NCI-H526 treated with DMSO at 0.1 percent for 48 hours (cell line): ENCODE measurements at places on chromosomes 7 and 10.
A peak's percentile ranks its signal among the peaks of the same experiment; 100 is the strongest.

- DNase-seq: no peak
These were observed 177.0 kb upstream of the AKR1E2 start for GRCh38 chr10:4648999-4649398.

DNA sequence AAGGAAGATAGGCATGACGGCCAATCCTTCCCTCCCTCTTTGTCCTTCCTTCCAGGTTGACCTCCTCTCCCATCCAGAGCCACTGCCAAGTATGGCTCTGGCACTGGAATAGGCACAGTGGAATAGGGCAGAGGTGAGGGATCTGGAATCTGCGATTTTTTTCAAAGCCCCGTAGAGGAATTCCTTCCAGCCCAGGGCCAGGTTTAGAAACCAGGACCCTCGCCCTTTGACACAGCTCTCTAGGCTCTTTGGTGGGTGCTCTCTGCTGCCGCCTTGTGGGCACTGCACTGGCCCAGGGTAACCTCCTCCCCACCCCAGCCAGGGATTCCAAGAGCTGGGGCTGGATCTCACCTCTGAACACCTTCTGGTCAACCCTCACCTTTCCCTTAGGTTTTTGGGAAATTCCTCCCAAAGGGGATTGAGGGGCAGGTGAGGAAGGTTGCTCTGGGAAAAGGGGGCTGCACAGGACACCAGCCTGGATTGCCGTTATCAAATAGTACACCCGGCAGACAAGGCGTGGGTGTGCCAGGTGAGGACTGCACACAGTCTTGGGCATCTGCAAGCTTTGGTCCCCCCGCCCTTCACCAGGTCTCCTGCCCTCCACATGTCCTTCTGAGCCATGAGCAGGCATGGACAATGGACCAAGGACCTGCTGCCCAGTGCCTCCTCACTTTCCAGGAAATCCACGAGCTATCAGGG, 22.8 kb downstream of the C10orf105 start:
- DNase-seq: peak; percentile 18

DNA sequence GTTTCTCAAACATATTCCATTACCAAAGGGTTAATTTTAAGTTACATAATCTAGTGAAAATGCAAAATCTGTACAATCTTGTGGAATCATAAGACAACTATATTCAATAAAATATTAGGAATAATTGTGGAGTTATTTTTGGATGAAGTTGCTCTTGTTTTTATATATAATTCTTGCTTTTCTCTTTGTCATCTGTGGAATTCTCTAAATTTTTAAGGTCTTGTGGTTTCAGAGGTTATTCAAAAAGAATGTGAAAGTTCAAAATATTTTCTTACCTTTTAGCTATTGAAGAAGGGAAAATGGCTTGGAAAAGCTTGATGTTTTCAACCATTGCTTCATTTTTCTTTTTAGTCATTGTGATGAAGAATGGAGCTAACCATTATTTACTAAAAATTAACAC, 552.1 kb downstream of the TFEC start:
- DNase-seq: no peak

DNA sequence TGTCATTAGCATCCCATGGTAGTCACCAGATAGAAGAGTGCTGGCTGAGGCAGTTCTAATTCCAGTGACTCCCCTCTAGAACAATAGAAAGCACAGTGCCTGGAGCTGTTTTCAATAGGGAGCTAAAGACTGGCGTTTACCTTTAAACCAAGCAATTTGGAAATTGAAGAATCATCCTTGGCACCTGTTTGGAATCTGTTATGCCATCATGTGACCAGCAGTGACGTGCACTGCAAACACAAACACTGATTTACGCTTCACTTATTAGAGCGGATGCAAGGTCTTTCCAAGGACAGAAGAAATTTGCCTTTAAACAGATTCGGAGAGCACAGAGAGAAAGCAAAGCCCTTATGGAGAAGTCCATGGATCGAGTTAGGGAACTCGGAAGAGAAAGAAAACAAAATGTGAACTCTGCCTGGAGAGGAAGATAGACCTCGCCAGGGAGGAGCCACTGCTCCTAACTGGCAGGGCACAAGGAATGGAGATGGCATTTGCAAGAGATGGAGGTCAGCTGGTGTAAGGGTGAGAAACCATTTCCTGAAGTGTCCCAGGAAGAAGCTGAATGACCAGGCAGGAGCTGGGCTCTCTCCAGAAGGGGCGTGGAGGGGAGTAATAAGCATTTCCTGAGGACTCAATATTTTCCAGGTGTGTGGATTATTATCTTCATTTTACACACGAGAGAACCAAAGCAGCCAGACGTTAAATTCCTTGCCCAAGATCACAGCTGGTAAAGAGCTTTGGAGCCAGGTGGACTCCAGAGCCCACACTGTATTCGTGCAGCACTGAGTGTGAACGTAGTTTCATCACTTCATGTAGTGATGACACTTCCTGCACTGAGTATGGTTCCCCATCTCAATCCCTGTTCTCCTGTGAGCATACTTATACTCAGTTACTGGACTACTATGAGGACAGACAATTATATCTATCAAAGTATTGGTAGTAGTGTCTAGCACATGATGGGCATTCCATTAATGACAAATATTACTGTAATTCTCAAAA, 97.7 kb downstream of the CUBN start:
- DNase-seq: no peak

DNA sequence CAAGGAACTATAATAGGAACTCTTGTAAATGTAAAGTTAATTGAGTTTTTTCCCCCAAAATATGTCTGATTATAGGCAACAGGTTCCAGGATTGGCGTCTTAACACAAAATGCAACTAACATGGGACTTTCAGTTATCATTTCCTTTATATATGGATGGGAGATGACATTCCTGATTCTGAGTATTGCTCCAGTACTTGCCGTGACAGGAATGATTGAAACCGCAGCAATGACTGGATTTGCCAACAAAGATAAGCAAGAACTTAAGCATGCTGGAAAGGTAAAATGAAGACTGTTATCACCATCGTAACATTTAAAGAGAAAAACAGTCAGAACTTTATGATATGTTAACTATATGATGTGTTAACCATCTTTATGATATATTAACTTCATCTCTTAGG, 63.7 kb downstream of the SP8 start:
- no peak for DNase-seq

DNA sequence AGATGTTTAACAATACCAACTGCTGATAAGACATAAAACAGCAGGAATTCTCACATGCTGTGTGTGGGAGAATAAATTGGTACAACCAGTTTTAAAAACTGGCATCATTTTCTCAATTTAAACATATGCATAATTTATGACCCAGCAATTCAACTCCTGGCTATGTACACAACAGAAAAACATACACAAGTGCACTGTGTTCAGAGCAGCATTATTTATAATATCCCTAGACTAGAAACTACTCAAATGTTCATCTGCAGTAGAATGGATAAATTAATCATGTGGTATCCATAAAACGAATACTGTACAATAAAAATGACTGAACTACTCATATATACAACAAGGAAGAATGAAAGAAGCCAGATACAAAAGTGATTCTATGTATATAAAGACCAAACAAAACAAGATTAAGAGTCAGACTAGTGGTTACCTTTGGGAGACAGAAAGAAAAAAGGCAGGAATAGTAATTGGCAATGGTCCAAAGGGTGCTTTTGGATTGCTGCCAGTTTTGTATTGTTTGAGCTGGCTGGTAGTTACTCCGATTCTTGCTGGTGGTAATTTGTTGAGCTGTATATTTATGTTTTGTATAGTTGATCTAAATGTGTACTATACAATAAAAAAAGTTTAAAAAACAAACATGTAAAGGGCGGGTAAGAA, 306.0 kb downstream of the TFEC start:
- peak; percentile 80 for DNase-seq

DNA sequence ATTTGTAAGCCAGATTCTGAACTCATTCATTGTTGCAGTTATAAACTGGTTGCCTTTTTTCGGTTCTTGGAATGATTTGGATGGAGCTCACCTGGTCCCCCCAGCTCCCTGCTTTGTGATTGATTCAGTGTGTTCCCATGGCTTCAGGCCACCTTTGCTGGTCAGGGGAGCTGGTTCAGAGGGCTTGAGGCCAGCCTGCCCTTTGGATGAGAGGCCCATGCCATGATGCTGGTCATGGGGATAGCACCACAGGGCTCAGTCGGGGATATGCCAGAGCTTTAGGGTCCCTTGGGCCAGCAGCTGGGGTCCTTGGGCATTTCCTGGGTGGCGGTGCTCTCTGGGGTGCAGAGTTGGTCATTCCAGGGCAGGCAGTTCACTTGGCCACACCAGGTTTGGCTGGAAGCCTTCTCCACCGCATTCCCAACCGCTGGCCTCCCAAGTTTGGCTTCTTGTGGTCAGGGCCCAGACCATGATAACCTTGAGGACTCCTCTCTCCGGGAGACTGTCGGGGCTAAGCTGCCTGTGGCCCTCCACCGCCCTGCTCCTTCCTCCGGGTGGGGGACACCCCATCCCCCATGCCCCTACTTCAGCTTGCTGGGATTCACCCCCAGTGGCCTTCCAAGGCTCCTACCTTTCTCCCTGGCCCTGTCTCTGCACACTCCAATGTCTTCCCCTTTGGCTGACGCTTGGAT, 65.1 kb downstream of the MGMT start:
- DNase-seq: no peak

- DNase-seq: peak; percentile 17
These were observed 1.2 kb downstream of the BAG3 start for GRCh38 chr10:119652361-119652730.

- DNase-seq: no peak
These were observed 879 bp downstream of the NUDT5 start for GRCh38 chr10:12194752-12195271.

GRCh38 chr10:118369641-118370205, 27.6 kb upstream of the FAM204A start:
- no peak for DNase-seq

- no peak for DNase-seq
These were observed 62.8 kb upstream of the MYL10 start for GRCh38 chr7:101691822-101692384.

GRCh38 chr10:91211675-91212074, 8.8 kb upstream of the PCGF5 start:
- DNase-seq: no peak

DNA sequence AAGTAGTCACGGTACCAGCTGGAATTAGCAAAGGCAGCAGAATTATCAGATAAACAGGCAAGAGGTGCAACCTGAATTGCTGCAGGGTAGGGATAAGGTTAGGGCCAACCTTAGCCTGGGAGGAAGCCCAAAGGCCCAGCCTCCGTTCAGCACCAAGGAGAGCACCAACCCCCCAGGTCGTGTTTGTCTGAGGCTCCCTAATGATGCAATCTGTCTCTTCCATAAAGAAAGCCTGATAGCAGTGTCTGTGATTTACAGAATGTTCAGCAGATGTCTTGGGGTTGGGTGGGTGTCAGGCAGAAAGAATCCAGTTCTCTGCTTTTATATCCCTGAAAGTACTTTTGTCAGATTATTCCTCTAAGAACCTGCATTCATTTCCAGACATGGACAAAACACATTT, 328.4 kb upstream of the AOAH start:
- no peak for DNase-seq

- DNase-seq: no peak
These were observed 3.6 kb upstream of the TMEM72 start for GRCh38 chr10:44907556-44907955.

DNA sequence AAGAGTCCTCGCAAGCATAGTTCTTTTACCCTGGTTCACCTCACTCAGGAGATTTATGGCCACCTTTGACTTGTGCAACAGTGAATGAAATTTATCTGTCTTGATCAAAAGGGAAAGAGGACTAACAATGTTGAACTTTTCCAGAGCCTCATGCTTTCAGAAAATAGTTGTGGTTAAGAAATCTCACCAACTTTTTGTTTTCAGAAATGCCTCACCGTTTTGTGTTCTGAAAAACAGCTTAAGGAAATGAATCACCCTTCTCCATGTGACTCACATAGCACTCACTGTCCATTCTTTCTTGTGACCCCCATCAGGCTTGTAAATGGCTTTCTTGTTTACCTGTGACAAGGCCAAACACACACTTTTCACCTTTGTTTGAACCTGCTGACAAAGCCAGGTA, 148.6 kb upstream of the FAM3C start:
- no peak for DNase-seq

DNA sequence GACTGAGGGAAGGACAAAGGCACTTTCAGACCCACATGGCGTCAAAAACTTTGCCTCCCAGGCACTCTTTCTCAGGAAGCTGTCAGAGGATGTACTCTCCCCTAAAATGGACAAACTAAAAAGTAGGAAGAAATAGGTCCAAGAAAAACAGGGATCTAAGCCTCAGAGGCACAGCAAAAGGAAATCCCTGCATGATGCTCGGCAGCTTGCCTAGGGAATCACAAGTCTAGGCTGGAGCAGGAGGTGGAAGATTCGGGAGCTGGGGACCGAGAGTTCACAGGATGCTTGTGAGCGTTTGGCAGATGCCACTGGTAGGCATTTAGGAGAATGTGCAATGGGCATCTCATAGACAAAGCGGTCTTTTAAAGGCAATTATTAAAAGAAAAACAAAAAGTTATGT, 60.8 kb downstream of the ATXN7L1 start:
- DNase-seq: no peak

DNA sequence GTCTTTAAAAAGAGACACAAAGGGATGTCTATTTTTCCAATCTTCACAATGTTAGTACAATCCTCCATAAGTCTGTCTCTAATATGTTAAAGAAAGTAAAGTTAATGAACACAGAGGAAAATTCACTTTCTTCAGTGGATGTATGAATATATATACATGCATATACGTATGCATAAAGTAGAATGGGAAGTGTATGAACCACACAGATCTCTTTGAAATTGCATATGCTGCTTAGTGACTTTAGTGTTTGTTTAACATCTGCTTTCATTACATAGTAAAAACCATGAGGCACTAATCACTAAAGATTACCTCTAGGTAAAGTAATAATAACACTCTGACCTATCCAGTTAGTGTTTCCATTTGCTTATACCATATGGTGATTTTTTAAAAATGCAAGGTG, 451.2 kb downstream of the SEMA3D start:
- no peak for DNase-seq

DNA sequence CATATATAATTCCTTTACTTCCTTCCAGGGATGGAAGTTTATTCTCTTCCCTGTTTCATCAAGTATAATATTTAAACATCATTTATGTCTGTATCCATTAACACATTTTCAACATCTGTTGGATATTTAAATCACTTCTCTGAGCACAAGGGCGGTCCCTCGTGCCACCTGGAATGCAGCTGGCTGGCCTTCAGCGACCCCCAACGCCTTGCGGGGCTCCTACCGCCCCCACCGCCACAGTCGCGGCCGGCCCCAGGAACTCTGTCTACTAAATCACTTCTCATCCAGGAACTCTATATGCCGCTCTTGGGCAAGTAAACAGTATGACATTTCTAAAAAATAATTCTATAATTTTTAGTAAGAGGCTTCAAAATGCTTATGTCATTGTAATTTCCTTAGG, 221.1 kb upstream of the PTN start:
- DNase-seq: no peak
